Effector memory CD8-positive, alpha-beta T cell (primary cell): ENCODE measurements at places on chromosomes 2 and 18.
A peak's percentile ranks its signal among the peaks of the same experiment; 100 is the strongest.

DNA sequence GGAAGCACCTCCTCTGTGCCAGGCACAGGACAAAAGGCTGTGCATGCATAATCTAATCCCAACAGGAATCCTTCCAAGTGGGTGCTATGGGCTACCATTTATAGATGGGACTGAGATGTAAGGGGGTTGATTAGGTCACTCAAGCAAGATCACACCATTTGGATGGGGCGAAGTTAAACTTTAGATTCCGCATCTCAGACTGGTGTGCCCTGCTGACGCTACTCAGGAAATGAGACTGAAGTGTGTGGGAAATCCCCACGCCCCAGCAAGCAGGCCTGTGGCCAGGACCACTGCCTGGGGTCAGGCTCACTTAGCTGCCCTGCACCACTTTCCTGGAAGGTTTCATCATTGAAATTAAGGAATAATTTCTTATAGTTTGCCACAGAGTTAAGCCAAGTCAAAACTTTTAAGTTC is 70.5 kb upstream of the PPP1CB start:
- peak; percentile 52 for DNase-seq

- DNase-seq: no peak
These were observed 43.6 kb upstream of the PXDN start for GRCh38 chr2:1787755-1788477.

DNA sequence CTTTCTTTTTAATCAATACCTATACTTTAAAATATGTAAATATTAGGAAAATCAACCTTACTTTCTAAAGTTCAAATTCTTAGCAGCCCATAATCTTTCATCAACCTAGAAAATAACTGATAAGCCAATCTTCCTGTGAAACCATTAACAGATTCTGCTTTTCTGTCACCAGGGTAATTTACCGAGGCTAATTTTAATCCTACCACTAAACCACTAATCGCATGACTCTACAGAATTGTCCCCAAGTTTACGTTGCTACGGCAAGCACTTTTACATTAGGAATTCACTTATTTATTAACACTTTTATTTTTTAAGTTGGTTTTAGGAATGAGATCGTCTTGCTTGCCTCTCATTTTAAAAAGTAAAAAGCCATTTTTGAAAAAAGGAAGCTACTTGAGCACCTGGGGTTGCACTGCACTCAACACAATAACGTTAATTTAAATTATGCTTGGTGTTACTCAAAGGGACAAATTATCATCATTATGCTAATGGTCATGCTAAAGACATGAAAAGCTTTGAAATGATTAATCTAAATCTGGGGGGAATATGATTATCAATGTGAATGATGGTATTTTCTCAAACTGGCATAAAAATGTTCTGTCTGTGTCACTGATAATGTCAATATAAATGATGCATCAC is 10.2 kb downstream of the ZNF516 start:
- DNase-seq: no peak

GRCh38 chr2:130836501-130837174 is at the start of gene ARHGEF4:
ARHGEF4 (plus strand) TSS chr2:130836914; CDS start chr2:130836954, 40 bp downstream.
- no peak for DNase-seq

- DNase-seq: no peak
These were observed 32.6 kb downstream of the MRPL35 start for GRCh38 chr2:86231680-86232372.

GRCh38 chr18:57959278-57959677 is 84.7 kb upstream of the NEDD4L start:
- DNase-seq: no peak

GRCh38 chr2:144705328-144706245 is 185.7 kb upstream of the ZEB2 start:
- no peak for DNase-seq
